ENCODE measurements at places on chromosomes 5 and 9.
A peak's percentile ranks its signal among the peaks of the same experiment; 100 is the strongest.

DNA sequence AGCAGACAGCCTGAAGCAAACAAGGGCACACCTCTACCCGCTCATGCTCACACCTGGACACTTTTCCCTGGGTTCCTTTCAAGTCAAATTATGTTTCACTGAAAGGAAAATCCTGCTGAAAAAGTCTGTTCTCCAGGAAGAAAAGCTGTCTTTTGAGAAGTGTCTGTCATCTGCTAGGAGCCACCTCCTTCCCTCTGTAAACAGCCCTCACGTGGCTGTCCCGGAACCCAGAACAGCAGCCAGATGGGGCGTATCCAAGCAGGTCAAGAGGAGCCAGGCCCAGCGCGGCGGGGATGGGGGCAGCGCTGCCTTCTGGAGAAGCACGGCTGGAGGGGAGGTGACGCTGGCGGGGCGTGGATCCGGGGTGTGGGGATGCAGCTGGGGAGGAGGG lies at the start of gene PNPLA7:
Gene PNPLA7, minus strand, starts transcription at position 172 of the 391 bp plus-strand sequence. CDS start 205 bp downstream, outside the sequence.
- peak; percentile 41 for DNase-seq

GRCh38 chr5:82158755-82159413 lies 119.3 kb downstream of the RPS23 start:
- DNase-seq: no peak

DNA sequence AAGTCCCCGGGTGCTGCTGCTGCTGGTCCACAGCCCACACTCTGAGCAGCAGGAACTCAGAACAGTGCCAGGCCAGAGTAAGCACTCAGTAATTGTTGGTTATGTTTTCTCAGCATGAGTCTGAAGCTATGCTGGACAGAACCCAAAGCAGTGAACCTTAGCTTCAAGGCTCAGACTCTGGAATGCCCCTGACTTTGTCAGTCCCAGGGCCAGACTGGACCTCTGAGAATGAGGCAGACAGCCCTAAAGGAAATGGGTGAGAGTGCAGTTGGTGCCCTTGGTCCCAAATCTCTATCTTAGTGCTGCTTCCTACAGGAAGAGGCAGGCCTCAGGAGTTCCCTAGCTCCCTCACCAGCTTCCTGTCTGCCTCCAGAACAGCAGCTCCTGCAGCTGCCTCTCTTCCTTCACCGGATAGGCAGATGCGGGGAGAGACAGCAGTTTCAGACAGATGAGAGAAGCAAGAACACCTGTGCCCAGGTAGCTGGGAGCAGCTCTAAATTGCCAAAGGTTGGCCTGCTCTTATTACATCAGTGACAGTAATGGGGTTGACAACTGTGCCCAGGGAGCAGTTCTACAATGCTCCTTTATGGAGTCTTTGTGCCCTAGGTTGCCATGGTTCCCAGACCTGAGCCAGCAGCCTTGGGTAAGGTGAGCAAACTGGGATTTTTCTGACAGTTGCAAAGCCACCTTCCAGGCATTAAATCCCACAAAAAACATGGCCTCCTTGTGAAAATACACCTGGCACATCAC lies 82.2 kb upstream of the CXCL14 start:
- no peak for DNase-seq

DNA sequence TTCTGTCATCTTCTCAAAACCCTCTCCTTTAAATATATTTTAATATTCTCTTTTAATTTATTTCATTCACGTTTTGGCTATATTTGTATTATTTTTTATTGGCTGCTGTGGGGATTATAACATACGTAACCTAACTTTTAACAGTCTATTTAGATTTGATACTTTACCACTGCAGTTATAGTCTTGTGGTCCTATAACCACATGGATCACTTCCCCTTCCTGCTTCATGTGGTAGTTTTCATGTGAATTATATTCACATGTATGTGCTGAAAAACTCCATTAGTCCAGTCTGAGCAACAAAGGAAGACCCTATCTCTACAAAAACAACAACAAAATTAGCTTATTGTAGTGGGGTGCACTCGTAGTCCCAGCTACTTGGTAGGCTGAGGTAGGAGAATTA lies 34.3 kb downstream of the CENPP start:
- DNase-seq: no peak

- DNase-seq: no peak
Measured at GRCh38 chr5:132050136-132050535, 10.3 kb upstream of the IL3 start.

DNA sequence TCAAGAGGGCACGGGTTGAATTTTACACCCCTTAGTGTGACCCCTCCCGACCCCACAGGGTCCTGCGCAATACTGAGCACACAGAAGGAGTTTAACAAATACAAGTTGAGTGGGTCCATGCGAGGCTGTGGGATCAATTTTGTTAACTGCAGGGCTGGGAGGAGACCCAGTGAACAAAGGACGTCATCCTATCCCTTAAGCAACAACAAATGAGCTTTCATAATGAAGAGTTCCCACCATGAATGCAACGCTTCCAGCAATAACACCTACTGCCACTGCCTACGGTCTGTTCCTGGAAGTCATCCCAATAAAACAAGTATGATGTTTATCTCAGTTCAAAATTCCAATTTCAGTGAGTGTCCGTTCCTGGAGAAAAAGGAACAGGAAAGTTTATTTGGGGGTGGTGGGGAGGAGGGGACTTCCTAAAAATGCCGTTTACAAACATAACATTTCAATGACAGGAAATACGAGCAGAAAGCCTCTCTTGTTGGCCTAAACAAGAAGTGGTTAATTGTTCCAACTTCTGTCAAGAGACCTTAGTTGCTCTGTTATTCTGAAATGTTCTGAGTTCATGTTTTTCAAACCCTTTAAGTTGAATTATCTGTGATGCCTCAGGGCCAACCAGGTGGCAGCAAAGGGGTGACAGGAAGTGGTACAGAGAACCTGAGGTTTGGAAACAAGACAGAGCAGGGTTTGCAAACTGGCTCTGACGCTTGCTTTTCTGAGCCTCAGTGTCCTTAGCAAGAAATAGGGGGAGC lies 65.8 kb upstream of the PLPP6 start:
- DNase-seq: no peak

DNA sequence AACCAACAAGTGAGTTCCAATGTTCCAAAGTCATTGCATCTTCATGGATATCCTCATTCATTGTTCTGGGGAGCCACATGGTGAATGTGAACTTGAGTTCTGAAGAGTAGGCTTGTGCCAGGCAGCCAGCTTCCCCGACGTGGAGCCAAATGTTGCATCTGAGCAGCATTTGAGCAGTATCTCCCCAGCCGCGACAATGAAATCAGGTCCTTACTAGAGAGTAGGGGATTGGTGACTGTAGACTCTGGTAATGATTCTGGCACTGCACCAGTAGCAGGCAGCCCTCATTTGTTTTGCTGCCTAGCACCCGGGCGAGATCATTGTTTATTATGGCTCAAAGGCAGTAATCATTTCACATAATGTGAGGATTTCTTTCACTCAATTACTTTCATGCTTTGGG lies 451.4 kb upstream of the C9orf72 start:
- DNase-seq: no peak

DNA sequence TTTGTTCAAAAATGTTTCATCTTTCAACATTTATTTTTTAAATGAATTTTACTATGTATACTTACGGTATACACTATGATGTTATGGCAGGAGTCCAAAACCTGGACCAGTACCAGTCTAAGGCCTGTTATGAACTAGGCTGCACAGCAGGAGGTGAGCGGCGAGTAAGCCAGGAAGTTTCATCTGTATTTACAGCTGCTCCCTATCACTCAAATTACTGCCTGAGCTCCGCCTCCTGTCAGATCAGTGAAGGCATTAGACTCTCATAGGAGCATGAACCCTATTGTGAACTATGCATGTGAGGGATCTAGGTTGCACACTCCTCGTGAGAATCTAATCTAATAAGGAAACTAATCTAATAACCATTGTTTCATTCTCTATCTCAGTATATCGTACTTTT lies 715.5 kb upstream of the PTPRD start:
- DNase-seq: no peak

DNA sequence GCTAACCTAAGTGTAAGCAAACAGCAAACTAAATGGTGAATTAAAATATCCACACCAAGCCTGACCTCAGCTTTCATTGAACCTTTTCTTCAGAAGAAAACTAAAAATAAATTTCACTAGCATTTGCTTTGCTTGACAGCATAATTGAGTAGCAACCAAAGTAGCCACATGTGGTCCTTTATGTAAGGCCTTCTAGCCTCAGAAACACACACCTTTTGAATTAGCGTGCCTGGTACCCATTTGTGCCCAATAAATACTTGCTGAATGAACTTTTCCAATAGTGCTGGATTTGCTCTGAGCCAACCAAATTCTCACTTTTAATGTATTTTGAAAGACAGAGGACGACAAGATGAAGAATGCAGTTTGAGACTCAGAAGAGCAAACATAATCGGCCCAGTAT lies 2.1 kb upstream of the NIPBL start:
- DNase-seq: no peak

DNA sequence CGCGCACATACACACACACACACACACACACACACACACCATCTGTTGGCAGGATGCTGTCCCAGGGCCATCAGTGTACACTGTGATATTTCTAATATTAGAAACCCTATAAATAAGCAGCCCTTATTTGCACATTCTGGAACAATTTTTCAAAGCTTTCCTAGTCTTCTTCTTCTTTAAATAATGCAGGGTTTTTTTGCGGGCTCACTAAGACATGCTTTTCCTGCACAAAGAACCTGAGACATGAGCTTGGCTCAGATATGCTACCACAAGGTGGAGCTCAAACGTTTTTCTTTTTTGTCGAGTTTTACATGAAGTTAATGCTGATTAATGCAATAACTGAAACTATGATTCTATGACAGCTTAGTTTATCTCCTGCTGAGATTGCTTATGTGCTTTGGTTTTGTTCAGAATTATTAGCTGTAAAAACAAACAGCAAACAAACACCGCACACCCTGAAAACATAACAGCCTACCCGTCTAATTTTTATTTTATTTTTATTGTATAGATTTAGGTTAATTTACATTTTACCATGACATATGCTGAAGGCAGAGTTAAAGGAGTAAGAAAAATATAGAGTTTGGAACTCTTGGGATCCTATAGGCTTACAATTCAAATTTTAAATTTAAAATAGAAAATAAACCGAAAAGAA lies 95.8 kb downstream of the ALDH1A1 start:
- no peak for DNase-seq

GRCh38 chr5:56251440-56251839 lies 18.3 kb upstream of the ANKRD55 start:
- no peak for DNase-seq

DNA sequence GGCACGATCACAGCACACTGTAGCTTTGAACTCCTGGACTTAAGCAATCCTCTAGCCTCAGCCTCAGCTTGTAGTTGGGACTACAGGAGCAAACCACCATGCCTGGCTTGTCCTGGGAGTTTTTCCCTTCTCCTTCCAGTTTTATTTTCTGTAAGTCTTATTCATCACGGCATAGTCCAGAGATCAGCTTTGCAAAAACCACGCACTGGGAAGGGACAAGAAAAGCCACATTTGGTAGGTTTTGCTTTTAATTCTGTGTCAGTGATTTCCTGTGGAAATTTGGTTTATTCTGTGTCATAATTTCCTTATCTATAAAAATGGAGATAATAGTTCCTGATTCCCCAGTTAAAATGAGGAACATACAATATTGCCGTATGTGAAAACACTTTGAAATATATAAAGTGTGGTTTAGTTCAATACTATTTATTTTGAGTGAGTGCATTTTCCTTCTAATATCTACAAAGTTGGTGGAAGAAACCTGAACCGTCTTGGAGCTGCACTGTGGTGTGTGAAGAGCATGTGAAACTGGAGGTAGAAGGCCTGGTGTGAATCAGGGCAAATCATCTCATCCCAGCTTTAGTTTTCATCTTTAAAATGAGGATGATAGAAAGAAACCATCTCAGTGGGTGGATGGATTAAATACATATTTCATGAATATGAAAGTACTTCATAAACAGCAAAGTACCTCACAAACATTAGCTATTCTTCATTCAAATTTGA lies 92.8 kb upstream of the ELL2 start:
- DNase-seq: no peak

- DNase-seq: no peak
Measured at GRCh38 chr9:8958358-8958757, 1158.8 kb upstream of the DMAC1 start.

- DNase-seq: no peak
Measured at GRCh38 chr5:146173597-146173996, 8.9 kb downstream of the LARS1 start.

DNA sequence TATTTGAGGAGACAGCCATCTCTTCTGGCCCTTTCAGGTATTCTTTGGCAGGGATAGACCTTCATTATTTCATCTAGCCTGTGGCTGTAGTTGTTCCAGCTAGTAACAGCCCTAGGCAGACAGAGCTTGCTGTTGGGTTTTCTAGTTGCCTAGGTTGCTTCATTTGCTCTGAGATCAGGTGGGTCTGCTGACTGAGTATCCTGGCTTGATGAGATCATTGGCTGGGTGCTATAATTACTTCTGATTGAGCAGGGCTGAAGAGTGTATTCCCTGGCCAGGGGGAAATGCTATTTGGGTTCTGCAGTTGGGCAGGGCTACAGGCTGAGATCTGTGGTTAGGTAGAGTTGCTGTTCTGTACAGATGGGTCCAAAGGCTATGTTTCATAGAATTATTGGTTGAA lies 456.1 kb downstream of the PSAT1 start:
- no peak for DNase-seq

GRCh38 chr5:59066367-59067163 lies 483.7 kb downstream of the RAB3C start:
- DNase-seq: no peak

- no peak for DNase-seq
Measured at GRCh38 chr9:89638893-89639292, 34.1 kb downstream of the GADD45G start.

- no peak for DNase-seq
Measured at GRCh38 chr5:32182463-32183063, 8.4 kb upstream of the GOLPH3 start.

DNA sequence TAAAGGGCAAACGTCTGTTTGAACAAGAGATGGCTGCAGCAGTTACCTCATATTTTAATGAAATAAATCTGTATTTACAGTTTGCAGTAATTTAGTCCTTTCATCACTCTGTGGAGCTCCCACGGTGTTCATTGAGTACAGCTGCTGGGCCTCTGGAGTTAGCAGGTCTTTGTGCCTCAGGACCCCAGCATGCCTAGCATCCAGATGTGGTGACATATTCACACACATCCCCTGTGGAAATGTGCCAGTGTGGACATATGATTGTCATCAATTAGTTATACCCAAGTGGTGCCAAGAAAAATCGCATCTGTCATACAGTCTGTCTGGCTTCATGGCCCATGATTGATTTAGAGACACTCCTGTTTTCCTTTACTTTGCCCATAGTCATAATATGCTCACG lies 77.3 kb downstream of the NNT start:
- no peak for DNase-seq

GRCh38 chr9:136563646-136564325 lies 17.9 kb upstream of the NOTCH1 start:
- no peak for DNase-seq

Data from esophagus squamous epithelium (tissue), 5 donors.